Upper lobe of right lung (tissue), 1 donor: ENCODE measurements at places on chromosomes 5 and 9. TPM values are rescaled to one million over a fixed set of nuclear protein-coding genes. Genes with fewer than 3 reads are reported as not detected.
A peak's percentile ranks its signal among the peaks of the same experiment; 100 is the strongest.

SEMA6A gene
- total RNA-seq: 33.3 TPM

TEX48 gene
- not detected for total RNA-seq

TAS2R1 gene
- total RNA-seq: not detected

PRRX2 gene
- 1.1 TPM for total RNA-seq

MARCOL gene
- not detected for total RNA-seq

SLCO4C1 gene
- total RNA-seq: 36.9 TPM

- H3K4me1 ChIP-seq: peaks cover 56% of the 10 kb centered on the region
- no peak overlapping the region for H3K4me3 ChIP-seq
- no peak for DNase-seq
- no peak overlapping the region for H3K27ac ChIP-seq
These were observed 143.9 kb downstream of the AOPEP start for GRCh38 chr9:94870465-94870792.

DNA sequence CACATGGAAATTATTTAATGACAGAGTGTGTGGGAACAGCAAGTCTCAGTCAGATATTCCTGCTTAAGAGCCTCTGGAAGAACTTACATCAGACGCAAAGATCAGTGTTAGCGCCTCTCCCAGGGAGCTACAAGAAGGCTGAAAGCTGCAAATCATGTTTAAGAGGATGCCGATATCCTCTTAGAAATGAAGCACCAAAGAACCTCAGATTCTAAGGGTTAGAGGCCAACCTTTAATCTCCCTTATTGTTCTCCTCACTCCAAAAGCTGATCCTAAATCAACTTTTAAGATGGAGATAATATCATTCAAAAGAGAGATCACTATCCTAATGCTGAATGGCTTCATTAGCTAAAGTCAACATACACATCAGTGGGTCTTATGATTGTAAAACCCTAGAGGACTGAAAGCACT is 160.6 kb downstream of the NFIB start:
- H3K4me3 ChIP-seq: no peak overlapping the region
- no peaks in the 10 kb centered on the region for H3K36me3 ChIP-seq
- no peak for DNase-seq

- no peak for DNase-seq
- no peaks in the 10 kb centered on the region for H3K4me1 ChIP-seq
- no peaks in the 10 kb centered on the region for H3K27me3 ChIP-seq
These were observed 123.9 kb downstream of the SLIT3 start for GRCh38 chr5:169176709-169177694.

GRCh38 chr5:80205846-80206245 is 50.0 kb downstream of the SERINC5 start:
- peak overlapping the region; percentile 27 for H3K27ac ChIP-seq
- peaks cover 17% of the 10 kb centered on the region for H3K36me3 ChIP-seq
- no peak for DNase-seq
- H3K27me3 ChIP-seq: no peaks in the 10 kb centered on the region
- H3K4me1 ChIP-seq: peaks cover 21% of the 10 kb centered on the region

- H3K36me3 ChIP-seq: no peaks in the 10 kb centered on the region
- H3K27me3 ChIP-seq: no peaks in the 10 kb centered on the region
- no peaks in the 10 kb centered on the region for H3K4me1 ChIP-seq
- H3K4me3 ChIP-seq: no peak overlapping the region
- H3K27ac ChIP-seq: no peak overlapping the region
These were observed 57.3 kb upstream of the C6 start for GRCh38 chr5:41270423-41271251.

DNA sequence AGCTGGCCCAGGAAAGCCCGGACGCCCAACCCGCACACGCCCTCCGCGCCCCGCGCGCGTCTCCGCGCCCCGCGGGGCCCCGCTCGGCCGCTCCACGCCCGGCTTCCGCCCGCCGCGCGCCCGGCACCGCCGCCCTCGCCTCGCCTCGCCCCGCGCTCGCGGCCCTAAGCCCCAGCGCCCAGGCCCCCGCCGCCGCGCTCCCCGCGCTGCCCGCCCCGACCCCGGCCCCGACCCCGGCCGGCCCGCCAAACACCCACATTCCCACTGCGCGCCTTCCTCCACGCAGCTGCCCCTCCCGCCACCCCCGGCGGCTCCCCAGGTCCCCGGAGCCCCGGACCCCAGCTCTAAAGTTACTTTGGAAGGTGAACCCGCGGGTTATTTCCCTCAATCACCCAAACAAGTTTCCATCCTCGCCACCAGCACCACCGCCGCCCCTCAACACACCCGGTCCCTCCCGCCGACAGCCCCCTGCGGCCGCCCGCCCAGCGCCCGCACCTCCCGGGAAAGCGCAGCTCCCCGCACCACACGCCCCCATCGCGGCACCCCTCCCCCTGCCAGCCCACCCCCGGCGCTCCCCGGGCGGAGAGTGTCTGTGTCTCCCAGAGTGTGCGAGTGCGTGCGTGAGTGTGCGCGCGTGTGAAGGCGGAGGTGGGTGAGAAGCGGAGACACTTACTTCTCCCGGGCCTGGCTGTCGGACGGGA is 439 bp downstream of the SSBP2 start:
- peak overlapping the region; percentile 73 for H3K4me3 ChIP-seq
- H3K27ac ChIP-seq: peak overlapping the region; percentile 99
- peaks cover 19% of the 10 kb centered on the region for H3K4me1 ChIP-seq

DNA sequence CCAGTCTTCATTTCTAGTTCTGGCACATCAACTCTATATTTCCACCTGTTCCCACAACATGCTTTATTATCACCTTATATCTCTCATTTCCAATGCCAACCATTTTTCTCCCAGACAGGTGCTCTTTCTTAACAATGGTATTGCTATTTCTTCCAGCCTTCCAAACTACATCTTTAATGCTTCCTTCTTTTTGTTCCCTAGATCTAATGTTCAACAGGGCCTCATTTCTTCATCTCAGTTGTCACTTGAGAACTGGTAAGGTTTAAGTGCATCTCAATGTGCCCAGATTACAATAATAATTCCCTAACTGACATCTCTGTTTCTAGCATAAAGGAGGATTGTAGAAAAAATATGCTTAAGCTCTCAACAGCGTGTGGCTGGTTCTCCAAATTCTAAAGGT is 272.6 kb downstream of the COX7C start:
- H3K4me1 ChIP-seq: no peaks in the 10 kb centered on the region
- no peaks in the 10 kb centered on the region for H3K27me3 ChIP-seq
- no peak overlapping the region for H3K27ac ChIP-seq

DNA sequence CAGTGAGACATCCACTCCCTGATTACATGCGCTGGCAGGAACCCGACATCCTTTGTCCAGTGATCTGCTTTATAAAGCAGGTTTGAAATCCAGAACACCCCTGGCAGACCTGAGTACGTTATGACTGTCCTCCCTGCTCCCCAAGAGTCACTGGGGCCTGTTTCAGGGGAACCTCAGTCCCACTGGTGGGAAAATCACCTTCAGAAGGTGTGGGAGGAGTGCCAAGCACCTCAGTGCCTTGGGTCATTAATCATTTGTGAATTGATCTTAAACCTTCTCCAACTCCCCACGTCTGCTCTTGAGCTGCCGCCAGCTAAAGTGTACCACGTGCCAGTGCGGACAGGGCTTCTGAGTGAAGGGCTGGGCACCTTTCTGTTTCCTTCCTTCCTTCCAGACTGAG is 16.2 kb downstream of the SLC6A3 start:
- no peaks in the 10 kb centered on the region for H3K36me3 ChIP-seq
- no peaks in the 10 kb centered on the region for H3K4me1 ChIP-seq
- H3K27ac ChIP-seq: no peak overlapping the region
- H3K4me3 ChIP-seq: no peak overlapping the region
- H3K27me3 ChIP-seq: no peaks in the 10 kb centered on the region
- DNase-seq: no peak

GRCh38 chr9:120608421-120608820 is 28.5 kb upstream of the CDK5RAP2 start:
- peaks cover 57% of the 10 kb centered on the region for H3K36me3 ChIP-seq
- no peaks in the 10 kb centered on the region for H3K4me1 ChIP-seq
- H3K27ac ChIP-seq: no peak overlapping the region
- no peaks in the 10 kb centered on the region for H3K27me3 ChIP-seq
- DNase-seq: no peak

- H3K27me3 ChIP-seq: peaks cover under 1% of the 10 kb centered on the region
- H3K36me3 ChIP-seq: no peaks in the 10 kb centered on the region
- no peak overlapping the region for H3K27ac ChIP-seq
- no peak for DNase-seq
- no peaks in the 10 kb centered on the region for H3K4me1 ChIP-seq
- H3K4me3 ChIP-seq: no peak overlapping the region
These were observed 2.0 kb downstream of the SLC6A19 start for GRCh38 chr5:1203311-1203967.

DNA sequence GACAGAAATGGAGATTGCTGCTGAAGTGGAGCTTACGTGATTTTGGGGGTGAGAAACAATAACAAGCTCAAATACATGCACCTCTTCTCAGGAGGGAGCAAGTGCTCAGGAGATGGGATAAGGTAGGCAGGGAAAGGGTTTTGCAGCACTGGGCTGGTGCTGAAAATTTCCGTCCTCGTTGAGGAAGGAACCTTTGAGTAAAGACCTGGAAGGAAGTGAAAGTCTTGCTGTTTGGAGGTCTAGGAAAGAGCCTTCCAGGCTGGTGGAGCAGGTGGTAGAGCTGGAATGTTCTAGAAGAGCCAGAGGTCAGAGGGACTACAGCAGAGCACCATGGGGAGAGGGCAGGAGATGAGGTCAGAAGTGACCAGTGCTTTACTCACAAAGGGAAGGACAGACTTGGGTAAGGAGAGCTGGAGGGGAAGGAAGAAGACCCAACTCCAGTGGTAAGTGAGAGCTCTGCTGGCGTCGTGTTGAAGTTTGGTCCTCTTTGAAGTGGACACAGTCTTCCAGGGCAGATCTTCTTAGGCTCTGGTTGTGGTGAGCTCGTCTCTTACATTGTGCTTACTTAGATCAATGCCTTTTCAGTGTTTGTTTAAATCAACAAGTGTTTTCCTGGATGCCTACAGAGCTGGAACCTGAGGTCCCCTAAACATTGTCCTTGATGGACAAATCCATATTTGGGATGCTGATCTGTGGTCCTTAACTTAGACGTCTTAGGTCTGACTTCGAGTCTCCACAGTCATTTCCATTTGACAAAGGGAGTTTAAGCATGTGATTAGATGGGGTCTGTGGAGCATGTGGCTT is 21.0 kb downstream of the ANKRD33B start:
- H3K4me1 ChIP-seq: no peaks in the 10 kb centered on the region
- H3K27ac ChIP-seq: no peak overlapping the region
- H3K27me3 ChIP-seq: no peaks in the 10 kb centered on the region
- H3K36me3 ChIP-seq: no peaks in the 10 kb centered on the region

- peak; percentile 68 for DNase-seq
- peak overlapping the region; percentile 60 for H3K4me3 ChIP-seq
- no peaks in the 10 kb centered on the region for H3K36me3 ChIP-seq
- H3K27me3 ChIP-seq: no peaks in the 10 kb centered on the region
- peak overlapping the region; percentile 81 for H3K27ac ChIP-seq
These were observed 531 bp downstream of the MVB12B start for GRCh38 chr9:126327006-126327713.

DNA sequence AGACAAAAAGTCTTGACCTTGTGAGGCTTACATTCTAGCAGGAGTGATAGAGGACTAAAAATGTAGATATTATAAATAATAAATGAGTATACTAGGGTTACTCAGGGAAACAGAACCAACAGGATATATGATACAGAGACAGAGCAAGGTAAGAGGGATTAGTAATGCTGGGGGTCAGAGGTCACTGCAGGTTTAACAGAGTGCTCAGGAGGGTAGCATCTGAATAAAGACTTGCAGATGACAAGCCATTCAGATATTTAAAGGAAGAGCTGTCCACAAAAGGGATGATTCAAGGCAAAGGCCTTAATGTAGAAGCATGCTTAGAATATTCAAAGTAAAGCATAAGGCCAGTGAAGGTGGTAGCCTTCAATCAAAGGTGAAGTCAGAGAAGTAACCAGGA is 65.6 kb upstream of the SEMA6A start:
- H3K36me3 ChIP-seq: no peaks in the 10 kb centered on the region
- DNase-seq: no peak
- H3K4me1 ChIP-seq: no peaks in the 10 kb centered on the region
- H3K27me3 ChIP-seq: no peaks in the 10 kb centered on the region
- H3K4me3 ChIP-seq: no peak overlapping the region
- no peak overlapping the region for H3K27ac ChIP-seq

GRCh38 chr5:58898006-58898405 is 315.1 kb downstream of the RAB3C start:
- H3K4me3 ChIP-seq: no peak overlapping the region
- H3K27ac ChIP-seq: no peak overlapping the region

GRCh38 chr9:9846557-9846956 is 766.2 kb downstream of the PTPRD start:
- no peak for DNase-seq
- H3K4me1 ChIP-seq: no peaks in the 10 kb centered on the region
- no peak overlapping the region for H3K4me3 ChIP-seq
- no peak overlapping the region for H3K27ac ChIP-seq
- H3K27me3 ChIP-seq: no peaks in the 10 kb centered on the region
- H3K36me3 ChIP-seq: no peaks in the 10 kb centered on the region

- no peak for DNase-seq
- H3K27me3 ChIP-seq: no peaks in the 10 kb centered on the region
- H3K36me3 ChIP-seq: no peaks in the 10 kb centered on the region
- H3K4me3 ChIP-seq: no peak overlapping the region
These were observed 133.3 kb upstream of the RAI14 start for GRCh38 chr5:34522599-34523386.

GRCh38 chr9:94160594-94161501 is 76.6 kb downstream of the PTPDC1 start:
- DNase-seq: no peak
- H3K36me3 ChIP-seq: no peaks in the 10 kb centered on the region
- H3K27me3 ChIP-seq: no peaks in the 10 kb centered on the region
- no peak overlapping the region for H3K27ac ChIP-seq
- H3K4me3 ChIP-seq: no peak overlapping the region
- H3K4me1 ChIP-seq: peaks cover 19% of the 10 kb centered on the region

DNA sequence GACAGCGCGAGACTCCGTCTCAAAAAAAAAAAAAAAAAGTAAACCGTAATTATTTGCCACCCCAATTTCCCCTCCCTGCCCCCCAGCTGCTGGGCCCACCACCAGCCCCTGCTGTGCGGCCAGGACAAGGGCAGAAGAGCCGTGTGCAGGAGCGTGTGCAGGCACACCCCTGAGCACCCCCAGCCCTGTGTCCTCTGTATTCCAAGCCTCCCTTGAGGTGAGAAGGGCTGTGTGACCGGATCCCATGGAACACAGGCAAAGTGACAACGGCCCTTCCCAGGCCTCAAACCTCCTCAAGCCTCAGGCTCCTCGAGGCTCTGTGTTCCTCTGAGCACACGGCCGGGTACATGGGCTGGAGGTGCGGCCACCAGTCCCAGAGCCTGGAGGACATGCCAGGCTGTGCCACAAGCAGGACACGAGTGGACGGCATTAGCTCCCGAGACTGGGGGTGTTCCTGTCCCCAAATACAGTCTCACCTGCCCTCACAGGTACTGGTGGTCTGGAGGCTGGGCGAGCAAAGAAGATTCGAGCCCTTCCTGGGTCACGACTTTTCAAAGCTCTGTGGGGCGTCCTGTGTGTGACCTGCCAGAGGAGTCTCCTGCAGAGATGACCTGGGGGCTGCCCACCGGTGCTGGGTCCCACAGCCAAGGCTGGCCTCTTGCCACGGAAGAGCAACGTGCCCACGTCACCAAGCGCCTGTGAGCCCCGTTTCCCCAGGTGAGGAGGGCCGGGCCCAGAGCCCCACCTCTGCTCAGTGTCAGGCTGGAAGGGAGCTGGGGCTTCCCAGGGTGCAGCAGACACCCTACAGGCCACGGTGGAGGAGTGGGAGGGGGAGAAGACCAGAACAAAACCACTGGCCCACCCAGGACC is 47.1 kb upstream of the SIMC1 start:
- peaks cover 4% of the 10 kb centered on the region for H3K27me3 ChIP-seq
- no peaks in the 10 kb centered on the region for H3K4me1 ChIP-seq
- H3K27ac ChIP-seq: no peak overlapping the region
- H3K4me3 ChIP-seq: no peak overlapping the region
